ENCODE measurements at places on chromosomes 11 and 22.

DNA sequence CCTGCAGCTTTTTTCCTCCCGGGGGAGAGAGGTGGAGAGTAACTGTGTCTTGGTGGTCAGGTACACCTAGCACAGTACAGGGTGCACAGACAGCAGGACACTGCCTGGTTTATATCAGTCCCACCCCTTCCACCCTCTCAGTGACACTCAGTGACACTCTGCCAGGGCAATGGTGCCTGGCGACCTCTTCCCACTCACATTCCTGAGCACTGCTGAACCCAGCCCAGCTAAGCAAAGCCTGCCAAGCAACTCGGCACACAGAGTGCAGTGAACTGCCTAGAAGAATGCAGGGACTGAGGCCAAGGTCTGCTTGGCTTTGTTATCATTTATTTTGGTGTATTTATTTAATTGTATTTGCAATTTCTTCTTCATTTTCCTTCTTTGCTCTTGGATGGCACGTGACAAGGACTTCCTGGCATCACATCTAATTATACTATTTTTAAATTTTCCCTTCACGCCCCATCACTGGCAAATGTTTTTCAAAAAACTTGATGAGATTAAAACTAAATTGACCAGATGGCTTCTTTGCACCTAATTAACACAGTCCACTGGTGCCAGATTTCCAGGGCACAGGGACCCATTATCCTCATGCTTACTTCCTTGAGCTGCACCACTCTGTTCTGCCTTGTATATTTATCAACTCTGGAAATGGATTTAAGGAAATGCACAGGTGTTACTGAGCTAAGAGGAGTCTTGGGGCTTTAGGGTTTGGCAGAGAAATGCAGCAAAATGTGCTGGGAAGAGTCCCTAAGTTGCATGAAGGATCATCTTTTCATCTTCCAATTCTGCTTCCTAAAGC lies 205.6 kb downstream of the ADAMTS15 start:
- DNase-seq, result no peak

GRCh38 chr22:37659897-37660708 lies 1.6 kb downstream of the PDXP start:
- DNase-seq, result no peak

GRCh38 chr11:15816260-15816871 lies 540.0 kb downstream of the SOX6 start:
- DNase-seq, result peak; percentile 64

DNA sequence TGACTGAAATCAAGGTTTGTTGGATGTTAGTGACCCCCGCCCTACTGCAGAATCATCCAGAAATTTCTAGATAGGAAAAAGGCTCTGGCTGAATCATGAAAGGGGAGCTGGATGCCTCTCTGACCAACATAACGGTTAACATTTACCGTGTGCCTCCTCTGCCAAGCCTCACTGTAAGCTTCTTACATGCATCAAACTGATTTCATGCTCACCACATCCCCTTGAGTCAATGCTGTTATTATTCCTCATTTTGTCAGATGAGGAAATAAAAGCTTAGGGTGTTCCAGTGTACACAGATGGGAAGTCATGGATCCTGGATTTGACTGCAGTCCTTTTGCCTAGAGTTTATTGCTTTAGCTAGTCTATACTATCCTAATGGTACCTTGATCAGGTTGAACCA lies 5.9 kb upstream of the HMOX1 start:
- DNase-seq, result no peak

DNA sequence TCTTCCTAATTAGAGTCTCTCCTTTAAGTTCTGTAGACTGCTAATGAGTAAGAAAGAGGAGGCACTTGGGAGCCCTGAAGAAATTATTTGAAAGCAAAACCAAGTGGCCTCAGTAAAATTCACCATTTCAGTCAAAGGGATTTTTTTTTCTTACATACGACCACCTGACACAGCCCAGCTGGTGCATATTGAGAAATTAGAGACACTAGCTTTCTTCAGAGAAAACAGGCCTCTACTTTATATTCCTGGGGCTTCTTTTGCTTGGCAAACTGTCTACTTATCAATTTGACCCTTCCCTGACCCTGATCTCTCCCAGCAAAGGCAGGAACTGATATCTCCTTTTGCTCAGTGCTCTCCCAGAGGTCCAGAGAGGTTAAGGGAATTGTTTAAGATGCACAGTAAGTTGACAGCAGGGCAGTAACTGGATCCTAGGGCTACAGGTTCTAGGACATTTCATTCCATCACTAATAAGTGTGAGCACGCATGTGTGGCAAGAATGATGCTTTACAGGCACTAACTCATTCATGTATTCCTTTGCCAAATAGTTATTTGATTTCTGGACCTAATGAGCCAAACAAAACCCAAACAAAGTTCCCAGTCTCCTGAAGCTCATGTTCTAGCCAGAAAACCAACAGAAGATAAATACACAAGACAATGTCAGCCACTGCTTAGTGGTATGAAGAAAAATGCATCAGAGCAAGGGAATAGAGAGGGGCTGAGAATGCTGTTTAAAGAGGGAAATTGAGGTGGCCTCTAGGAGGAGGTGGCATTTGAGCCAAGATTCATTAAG lies 467.6 kb downstream of the SOX6 start:
- DNase-seq, result no peak

DNA sequence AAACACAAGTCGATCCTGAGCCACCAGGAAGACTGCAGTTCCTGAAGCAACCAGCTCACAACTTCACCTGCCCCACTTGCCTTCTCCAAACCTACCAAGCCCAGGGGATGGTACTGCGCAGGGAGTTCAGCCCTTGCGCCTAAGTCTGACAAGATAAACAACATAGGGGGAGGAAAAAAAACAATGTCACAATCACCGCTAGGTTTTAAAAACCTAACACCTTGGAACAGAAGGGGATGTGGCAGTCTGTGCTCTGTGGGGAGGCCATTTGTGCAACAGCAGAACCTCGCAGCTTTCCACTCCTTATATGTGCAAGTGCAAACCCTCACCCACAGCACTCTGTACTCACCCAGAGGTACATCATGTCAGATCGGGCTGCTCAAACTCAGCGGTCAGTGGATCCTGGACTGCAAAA lies 134.2 kb downstream of the RBFOX2 start:
- no peak for DNase-seq

- DNase-seq, result peak; percentile 50
Observed at GRCh38 chr11:47248304-47248663, 330 bp downstream of the ACP2 start.

- no peak for DNase-seq
Observed at GRCh38 chr22:48827904-48828555, 999.6 kb downstream of the BRD1 start.

GRCh38 chr11:2320568-2321310 lies 18.9 kb downstream of the TSPAN32 start:
- DNase-seq, result no peak

DNA sequence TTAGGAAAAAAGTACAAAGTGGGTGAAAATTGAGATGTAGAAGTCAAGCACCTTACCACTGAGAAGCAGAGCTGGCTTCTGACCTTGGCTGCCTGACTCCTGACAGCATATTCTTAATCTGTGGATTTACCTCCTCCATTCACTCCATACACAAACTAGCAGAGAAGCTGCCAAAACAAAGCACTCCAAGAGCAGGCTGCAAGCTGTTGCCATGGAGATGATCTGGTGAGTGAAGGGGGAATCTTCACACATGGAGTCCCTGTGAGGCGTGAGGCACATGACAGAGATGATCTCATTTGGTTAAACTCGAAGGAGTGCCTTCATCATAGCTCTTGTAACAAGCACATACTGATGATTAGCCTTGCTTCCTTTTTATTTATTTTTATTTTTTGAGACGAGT lies 16.1 kb downstream of the COMMD9 start:
- no peak for DNase-seq

DNA sequence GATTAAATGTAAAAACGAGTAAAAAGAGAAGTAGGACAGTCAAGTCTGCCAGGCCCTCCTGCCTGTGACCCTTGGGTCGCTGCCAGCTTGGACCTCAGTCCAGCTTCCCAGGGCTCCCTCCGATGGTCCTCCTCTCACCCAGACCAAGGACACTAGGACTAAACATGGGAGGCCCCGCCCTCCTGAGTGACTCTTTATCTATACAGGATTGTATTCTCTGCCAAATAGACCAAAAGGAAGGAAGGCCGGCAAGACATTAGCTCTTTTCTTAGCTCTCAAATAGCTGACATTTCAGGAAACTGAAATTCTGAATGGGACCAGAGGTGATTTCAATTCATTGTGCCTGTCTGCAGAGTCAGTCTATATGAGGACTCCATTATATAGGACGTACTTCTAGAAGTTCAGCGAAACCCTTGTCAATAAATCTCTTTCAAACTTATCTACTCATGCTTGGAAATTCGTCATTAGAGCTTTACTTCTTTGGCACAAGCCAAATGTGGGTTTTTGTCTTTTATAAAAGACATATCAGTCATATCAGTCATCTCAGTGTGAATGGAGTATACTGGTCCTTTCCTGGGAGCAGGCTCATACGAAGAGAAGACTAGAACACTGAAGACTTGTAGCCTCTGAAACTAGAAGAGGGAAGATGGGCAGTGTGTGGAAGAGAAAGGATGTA lies 28.5 kb downstream of the ADORA2A start:
- DNase-seq, result no peak

GRCh38 chr11:102472127-102472526 lies 19.6 kb upstream of the TMEM123 start:
- DNase-seq, result no peak

DNA sequence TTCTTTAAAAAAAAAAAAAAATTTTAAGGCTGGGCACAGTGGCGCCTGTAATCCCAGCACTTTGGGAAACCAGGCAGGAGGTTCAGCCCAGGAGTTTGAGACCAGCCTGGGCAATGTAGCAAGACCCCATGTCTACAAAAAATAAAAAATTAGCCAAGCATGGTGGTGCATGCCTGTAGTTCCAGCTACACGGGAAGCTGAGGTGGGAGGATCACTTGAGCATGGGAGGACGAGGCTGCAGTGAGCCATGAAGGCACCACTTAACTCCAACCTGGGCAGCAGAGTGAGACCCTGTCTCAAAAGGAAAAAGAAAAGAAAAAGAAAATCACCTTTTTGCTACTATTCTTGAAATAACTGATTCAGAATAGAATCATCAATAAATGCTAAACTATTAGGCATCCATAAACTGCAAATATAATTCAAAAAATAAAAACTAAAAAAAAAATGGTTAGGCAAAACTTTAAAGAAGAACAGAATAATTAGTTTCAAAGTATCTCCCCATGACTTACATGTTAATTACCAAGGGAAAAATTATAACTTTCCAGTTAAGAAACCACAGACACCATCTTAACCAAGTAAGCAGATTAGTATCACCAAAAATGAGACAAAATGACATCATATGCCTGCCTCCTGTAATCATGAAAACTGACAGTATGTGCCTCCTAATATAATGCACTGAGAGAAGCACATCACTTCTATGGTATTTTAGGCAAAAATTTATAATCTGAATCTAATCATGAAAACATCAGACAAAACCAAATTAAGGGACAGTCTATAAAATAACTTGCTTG lies 63.6 kb downstream of the DENND5A start:
- no peak for DNase-seq

GRCh38 chr11:1000357-1001278 lies 35.9 kb downstream of the MUC6 start:
- no peak for DNase-seq

DNA sequence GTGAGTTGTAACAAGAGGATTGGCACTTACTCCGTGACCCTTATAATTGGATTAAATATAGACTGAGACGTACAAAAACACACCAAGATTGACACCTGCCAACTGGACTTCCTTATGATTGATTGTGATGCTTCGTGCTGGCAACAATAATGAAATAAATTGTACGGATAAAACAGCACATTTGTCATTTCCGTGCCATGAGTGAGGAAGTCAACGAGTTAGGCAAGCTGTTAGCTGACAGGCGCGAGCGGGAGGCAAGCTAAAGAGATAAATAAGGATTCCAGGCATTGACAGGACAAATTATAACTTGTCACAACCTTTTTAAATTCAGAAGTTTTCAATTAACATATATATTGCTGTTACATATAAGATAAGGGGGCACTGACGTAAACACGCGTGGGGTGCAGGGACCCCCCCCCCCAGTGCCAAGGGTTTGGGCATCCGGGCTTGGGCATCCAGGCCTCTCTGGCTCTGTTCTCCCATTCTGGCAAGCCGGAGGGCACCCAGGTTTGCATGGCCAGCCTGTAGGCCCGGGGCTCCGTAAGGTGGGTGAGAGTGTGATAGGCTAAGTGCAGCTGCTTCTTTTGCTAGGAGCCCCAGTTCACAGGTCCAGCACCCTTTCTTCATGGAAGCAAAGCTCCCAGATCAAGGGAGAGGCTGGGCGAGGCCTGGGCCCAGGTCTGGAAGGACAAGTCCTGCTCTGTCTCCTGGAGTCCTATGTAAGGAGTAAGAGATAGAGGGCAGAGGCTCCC lies 11.2 kb upstream of the PAX6 start:
- no peak for DNase-seq

GRCh38 chr11:113045146-113045545 lies 83.9 kb downstream of the NCAM1 start:
- DNase-seq, result no peak

DNA sequence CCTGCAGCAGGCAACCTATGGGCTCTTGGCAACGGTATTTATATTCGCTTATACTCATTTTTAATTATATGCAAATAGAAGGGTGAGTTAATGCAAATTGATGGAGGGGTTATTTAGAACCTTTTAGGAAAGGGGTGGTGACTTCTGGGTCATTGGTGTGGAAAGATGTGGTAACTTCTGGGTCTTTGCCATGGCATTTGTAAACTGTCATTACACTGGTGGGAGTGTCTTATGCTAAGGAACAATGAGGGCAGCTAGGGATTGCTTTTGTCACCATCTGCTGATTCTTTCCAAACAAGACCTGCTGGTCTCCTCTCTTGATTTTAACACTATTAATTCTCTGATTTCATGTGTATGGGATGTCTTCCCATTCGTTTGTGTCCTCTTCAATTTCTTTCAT lies 11.7 kb upstream of the KAT5 start:
- no peak for DNase-seq

All from EL (cell line).